ENCODE measurements at places on chromosomes 5 and 9.
A peak's percentile ranks its signal among the peaks of the same experiment; 100 is the strongest.

- no peak for DNase-seq
Observed at GRCh38 chr9:87088192-87088591, 140.9 kb upstream of the GAS1 start.

DNA sequence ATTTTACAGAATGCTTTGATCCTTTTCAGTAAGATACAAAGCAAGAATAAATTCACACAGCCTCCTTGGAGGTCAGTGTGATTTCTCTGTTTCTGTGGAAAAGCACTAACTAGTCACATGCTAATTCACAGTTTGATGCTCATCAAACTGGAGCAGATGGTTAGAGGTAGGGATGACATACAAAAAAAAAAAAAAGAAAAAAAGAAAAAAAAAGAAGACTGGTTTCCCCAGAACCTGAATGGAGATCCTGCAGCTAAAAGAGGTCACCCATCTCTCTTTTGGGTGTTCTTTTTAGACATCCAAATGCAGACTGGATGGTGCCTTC is 123.7 kb upstream of the ANKRD55 start:
- DNase-seq, result no peak

GRCh38 chr5:113897748-113898147 is 384.3 kb downstream of the YTHDC2 start:
- DNase-seq, result no peak

GRCh38 chr9:36788534-36788933 is 215.8 kb downstream of the MELK start:
- DNase-seq, result no peak

GRCh38 chr5:83518319-83519061 is 46.9 kb downstream of the VCAN start:
- DNase-seq, result no peak

DNA sequence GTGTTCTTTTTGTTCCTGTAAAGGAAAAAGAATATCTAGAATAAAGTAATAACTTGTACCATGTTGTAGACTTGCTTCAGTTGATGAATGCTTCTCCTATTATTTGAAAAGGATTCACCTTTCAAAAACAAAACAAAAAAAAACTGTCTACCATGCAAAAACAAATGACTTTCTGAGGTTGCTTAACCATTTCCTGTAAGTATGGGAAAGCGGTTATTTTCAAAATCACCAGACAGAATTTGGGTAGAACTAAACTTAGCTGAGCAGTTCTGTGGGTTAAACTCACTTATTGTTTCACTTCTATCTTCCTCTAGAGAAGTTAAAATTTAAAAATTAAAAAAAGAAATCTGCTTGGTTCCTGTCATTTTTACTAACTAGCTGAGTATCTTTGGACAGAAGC is 25.2 kb downstream of the LNPEP start:
- DNase-seq, result no peak

DNA sequence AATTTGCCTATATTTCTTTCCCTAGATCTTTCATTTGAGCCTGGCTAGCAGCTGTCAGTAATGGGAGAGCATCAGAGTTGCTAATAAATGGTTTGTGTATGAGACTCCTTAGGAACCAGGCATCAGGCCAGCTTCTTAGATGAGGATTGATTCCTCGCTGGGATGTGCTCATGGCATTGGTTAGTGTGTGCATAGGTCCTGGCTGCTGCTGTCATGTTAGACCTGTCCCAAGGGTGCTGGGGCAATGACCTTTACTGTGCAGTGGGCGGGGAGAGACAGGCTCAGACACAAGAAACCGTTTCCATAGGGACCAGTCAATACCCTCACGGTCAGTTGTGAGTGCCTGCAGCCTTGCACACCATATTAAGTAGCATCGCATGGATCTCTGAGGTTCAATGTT is 112.3 kb upstream of the NR3C1 start:
- no peak for DNase-seq

DNA sequence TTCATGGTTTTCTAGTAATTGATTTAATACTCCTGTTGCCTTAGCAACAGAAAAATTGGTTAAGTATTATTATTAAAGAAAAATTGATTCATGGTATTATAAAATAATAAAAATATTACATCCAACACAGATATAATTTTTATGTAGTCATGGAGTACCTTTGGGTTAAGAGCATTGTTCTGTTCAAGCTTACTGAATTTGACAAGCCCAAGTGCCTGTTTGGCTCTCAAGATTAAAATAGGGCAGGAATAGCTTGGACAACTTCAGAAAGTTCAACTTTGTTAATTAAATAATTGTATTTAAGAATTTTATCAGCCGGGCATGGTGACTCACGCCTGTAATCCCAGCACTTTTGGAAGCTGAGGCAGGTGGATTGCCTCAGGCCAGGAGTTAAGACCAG is 82.0 kb downstream of the NIPBL start:
- DNase-seq, result no peak

DNA sequence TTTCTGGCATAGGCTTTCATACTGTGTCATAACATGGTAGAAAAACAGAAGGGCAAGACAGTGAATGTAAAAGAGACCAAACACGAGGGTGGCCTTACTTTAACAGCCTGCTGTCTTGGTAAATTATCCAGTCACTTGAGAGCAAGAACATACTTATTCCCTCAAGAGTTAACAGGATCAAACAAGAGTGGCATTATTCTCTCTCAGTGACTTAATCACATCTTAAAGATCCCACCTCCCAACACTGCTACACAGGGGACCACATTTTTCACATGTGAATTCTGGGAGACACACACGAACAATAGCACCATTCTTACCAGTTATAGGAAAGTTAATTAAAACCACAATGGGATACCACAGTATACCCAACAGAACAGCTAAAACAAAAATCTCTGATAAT is 898.0 kb upstream of the C9orf72 start:
- DNase-seq, result no peak

DNA sequence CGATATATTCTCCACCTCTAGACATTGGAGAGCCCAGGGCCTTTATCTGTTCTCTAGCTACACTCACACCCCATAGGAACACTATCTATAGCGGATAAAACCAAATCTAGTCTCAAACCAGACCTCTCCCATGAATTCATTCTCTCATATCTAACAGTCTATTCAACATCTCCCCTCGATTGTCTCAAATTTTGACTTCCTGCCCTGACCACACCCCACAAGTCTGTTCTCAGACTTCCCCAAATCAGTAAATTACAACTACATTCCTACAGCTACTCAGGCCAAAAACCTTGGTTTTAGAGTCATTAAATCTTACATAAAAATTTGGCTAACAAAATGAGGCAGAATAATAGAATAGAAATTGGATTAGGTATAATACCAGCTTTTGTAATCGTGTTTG is 12.5 kb upstream of the SLC1A3 start:
- DNase-seq, result no peak

GRCh38 chr5:146447734-146448380 is 724 bp downstream of the TCERG1 start:
- peak; percentile 12 for DNase-seq

DNA sequence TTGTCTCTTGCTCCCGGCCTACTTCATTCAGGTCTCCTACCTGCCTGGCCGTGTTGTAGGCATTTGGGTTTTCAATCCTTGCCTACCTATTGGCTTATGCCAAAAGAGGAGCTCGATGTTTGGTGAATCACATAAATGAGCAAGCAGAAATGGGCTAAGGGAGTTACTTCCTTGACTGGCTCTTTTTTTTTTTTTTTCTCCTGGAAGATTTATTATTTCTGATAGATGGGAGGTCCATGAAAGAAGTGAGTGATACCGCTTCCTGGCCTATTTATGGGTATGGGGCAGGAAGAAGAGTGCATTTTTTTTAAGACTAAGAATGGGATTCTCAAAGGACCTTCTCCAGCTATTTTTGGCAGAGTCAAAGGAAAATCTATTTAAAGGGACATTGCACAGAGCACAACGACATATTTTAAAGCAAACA is 294.1 kb downstream of the ARHGAP26 start:
- no peak for DNase-seq

DNA sequence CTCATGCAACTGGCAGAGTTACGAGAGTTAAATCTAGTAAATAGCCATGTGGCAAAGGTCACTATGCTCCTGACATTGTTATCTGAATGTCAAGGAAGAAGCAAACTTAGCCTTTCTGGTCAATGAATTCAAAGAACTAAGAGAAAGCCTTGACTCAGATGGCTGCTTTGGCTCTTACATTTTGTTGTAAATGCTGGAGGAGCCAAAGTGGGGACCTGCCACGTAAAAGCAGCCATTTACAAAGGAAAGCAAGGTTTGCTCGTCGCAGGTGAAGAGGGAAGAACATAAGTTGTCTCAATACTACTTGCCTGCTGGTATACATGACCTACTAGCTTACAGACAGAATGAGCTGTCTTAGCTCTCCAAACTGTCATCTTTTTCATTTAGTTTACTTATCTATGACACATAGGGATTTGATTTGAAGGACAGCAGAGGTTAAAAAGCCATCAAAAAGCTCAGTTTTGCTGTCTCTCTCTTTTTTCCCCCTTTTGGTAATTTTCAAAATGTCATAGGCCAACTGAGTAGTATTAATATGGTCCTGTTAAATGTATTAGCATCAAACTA is 1052.8 kb upstream of the DMAC1 start:
- no peak for DNase-seq

- no peak for DNase-seq
Observed at GRCh38 chr9:9612755-9613154, 1000.0 kb downstream of the PTPRD start.

- no peak for DNase-seq
Observed at GRCh38 chr9:2395814-2396612, 225.6 kb upstream of the VLDLR start.

GRCh38 chr9:30722065-30722464 is 1662.4 kb upstream of the ACO1 start:
- no peak for DNase-seq

DNA sequence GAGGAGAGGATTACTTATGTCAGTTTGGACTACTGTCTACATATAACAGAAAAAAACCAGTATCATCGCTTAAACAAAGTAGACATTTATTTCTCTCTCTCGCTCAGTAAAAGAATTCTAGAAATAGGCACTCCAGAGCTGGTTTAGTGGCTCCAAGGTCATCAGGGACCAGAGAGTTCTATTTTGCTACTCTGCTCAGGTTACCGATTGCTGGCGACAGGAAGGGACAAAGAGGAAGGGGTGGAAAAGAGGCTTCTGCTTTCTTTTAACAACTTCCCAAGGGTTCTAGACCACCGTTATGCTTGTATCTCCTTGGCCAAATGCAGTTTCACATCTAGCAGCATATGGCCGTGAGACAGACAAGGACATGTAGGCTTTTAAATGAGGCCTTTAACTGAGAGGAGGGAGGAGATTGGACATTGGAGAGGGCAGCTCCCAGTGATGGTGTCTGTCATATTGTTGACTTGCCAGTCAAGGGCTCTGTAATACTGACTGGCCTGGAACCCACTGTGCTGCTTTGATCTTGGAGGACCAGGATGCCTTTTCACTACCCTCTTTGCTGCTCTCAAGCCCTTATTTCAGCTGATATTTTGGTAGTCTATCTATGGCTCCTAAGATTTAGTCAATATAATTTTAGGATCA is 15.6 kb upstream of the DCP2 start:
- no peak for DNase-seq

DNA sequence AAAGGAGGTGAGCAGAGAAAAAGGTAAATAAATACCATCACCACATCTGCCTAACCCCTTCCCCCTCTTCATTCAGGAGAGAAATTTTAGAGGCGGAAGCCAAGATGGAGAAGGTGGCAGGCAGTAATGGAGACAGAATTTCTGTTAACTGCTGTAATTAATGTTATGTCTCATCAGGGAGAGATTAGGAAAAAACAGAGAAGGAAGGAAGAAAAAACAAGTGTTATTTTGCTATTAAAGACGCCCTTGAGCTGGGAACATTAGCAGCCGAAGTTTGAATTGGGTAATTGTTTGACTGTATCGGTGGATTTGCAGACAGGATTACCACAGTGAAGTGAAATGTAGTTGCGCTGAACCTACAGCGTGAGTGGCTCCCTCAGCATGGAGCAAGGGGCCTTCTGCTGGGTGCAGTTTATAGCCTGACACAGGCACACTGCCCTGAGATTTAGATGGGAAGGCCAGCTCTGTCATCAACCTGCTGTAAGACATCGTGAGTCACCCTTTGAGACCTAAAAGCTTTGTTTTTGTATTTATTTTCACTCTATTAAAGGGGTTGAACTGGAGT is 136.3 kb downstream of the ASTN2 start:
- no peak for DNase-seq

DNA sequence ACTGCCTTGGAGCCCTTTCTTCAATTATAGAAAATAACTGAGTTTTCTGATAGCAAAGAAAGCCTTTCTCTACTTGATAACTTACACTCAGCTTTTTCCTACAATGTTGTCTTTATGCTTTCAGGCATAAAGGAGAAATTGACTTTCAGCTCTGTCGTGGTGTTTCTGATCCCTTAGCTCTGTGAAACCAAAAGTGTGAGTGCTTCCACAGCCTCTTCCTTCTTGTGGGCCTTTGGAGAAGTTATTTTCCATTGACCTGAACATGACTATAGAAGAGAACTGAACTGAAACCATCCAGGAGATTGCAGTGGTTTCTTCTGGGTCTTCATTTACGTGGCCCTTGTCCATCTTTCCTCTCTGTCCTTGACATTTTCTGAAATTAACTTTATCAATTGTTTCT is 59.5 kb upstream of the EQTN start:
- DNase-seq, result no peak

DNA sequence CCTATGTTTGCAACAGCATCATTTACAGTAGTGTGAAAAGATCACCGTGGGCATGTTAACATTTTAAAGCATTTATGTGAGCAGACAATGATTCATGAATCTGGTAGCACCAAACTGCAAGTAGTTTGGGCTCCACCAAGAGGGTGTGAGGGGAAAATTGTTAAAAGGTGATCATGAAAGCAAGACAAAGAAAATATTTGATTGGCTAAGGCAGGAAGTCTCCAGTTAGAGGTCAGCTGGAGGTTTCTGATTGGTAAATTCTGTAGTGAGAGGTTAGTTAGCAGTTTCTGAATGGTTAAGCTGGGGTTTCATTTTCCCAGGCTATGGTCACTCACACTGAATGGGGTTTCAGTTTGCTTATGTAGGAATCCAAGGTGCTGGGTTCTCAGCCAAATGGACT is 13.5 kb upstream of the DRD1 start:
- DNase-seq, result no peak

GRCh38 chr5:137141779-137142178 is 357.3 kb downstream of the SPOCK1 start:
- no peak for DNase-seq

DNA sequence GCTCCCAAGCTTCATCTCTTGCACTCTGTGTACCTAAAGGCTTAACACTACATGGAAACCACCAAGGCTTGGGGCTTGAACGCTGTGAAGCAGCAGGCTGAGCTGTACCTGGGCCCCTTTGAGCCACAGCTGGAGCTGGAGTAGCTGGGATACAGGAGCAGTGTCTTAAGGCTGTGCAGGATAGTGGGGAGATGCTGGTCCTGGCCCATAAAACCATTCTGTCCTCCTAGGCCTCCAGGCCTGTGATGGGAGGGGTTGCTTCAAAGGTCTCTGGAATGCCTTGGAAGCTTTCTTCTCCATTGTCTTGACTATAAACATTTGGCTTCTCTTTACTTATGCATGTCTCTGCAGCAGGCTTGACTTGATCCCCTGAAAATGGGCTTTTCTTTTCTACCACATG is 42.3 kb upstream of the DAPK1 start:
- no peak for DNase-seq

GRCh38 chr9:36763778-36764177 is 191.1 kb downstream of the MELK start:
- DNase-seq, result no peak

- no peak for DNase-seq
Observed at GRCh38 chr9:5790923-5791322, 42.0 kb downstream of the ERMP1 start.
